Uterus (tissue), 4 donors: ENCODE measurements at places on chromosomes 4 and X. TPM values are rescaled to one million over a fixed set of nuclear protein-coding genes. Genes with fewer than 3 reads are reported as not detected.

DNA sequence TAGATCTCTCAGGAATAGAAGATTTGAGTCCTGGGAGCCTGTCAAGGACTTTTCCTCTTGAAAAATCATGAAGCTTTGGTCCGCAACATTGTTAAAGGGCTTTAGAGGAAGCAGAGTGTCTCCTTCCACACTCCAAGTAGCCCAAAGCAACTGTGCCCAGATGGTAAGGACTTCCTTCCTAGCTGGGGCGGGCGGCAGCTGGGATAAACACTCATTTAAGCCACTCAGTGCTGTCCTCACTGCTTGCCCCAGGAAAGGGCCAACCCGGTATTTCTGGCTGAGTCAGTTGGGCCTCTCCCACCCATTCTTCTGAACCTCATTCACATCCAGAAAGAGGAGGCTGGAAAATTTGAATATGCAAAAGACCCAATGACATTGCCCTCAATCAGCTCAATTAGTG lies 144.3 kb downstream of the CHIC2 start:
- no peak for DNase-seq

- DNase-seq = no peak
Observed at GRCh38 chrX:2508648-2509335, 8.0 kb upstream of the DHRSX start.

DNA sequence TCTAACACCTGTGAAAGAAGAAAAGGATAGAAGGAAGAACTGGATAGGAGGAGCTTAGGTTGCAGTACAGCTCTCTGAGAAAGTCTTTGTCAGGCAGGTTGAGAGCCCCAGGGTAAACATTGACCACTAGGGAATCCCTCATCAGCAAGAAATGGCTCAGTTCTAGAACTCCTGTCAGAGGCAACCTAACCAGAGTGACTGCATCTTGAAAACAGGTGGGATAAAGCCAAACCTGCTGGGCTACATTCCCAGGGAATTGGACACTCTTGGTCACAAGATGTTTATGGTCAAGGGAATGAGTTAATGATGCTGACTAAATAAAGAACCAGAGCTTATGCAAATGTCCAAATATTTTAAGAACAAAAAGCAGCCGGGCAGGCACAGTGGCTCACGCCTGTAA lies 108.3 kb upstream of the MED14 start:
- no peak for DNase-seq

DNA sequence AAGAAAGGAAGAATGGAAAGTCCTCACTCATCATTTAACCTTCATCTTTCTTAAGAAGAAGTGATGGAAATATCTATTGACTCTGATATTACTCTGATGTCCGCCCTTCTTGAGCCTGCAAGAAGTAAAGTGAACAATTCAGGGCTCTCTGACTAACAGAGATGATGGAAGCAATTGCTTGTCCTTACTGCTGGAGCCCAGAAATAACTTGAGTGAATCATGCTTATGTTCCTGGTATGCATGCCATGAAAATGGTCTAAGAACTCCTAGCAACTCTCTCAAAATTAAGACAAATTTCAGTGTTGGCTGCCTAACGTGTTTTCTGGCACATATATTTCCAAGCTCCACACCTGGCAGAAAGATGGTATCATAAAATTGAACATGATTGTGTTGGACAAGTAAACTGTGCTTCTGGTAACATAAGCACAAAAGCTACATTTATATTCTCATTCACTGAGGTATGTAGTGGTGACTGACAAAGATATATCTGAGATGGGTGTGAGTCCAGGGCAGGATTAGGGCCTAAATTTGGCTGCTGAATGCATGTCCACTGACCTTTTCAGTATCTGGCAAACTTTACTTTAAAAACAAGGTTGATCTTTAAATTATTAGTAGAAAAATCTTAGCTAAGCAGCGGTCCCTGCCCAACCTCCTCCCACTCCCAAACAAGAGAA lies 109.2 kb upstream of the OTUD4 start:
- no peak for DNase-seq

DNA sequence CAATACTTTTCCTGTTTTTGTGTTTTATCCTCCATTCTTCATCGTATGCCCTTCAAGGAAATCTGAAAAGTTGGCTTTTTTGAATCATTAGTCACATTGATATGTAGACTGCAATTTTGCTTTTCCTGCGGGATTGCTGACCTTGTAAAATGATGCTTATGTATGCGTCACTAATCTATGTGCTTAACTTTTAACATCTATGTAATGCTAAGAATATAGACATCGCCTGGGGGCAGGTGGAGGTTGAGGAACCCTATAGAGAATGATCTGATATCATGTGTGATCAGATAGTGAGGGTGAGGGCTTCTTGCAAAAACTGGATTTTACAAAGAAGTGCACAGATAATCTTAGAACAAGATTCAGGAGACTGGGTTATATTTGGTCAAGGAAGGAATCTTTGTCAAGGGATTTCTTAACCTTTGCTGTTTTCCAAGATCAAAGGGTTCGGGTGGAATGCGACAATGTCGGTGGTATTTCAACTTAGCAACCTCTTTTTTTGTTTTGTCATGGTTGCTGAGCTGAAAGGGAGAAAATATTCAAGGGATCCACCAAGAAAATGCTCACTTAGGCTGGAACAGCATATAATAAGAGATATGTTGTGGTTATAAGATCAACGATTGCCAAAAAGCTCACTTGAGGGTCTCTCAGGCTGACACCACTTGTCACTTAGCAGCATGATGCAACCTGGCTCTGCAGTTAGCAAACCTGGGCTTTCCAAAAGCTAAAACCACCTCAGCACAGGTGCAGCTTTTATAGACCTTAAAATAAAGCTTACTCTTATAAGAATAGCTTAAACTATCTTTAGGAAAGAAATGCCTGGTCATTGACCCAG lies 70.6 kb upstream of the PUDP start:
- DNase-seq = no peak

The IGSF1 gene
- not detected for total RNA-seq
